Fibroblast of pulmonary artery (primary cell): ENCODE measurements at places on chromosomes 4 and X.

GRCh38 chrX:41167888-41168287, 82.6 kb downstream of the USP9X start:
- DNase-seq: peak; percentile 7

DNA sequence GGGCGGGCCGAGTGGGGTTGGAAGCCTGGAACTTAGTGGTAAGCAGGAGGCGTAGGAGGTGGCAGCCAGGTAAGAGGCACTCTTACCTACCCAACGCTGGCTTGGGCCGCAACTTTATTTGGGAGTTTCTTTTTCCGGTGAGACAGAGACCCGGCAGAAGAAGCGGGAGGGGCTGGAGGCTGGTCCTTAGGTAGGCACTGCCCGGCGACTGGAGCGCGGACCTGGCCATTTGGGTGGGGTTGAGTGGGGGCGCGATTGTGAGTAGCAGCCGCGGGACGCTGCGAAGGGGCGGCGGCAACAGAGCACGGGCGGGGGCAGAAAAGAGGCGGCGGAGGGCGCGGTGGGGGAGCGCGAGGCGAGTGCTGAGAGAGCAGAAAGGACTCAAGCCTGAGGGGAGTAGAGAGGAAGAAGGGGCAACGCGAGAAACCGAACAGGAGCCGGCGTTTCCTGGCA, 334 bp upstream of the POU4F2 start:
- no peak for DNase-seq

DNA sequence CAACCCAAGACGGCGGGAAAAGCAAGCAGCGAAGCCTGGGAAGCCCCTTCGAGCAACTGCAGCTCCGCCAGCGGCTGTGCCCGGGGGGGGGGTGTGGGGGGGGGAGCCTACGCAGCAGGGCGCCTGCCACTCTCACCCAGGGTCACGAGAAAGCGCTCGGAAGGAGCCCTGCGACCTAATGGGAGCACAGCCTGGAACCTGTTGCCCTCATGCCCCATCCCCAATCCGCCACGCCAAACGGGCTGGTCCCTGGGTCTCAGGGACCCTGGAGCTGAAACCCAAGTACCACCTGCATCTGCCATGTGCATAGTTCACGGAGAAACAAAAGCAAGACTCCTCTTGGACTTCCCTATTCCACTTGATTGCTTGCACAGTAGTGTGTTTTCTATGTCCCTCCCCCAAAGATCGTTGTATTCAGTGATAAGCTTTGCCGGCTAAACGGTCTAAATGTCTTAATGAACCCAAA, 359 bp upstream of the GAB3 start:
- DNase-seq: no peak

- DNase-seq: no peak
Observed at GRCh38 chr4:7507381-7507780, 72.7 kb upstream of the PSAPL1 start.

DNA sequence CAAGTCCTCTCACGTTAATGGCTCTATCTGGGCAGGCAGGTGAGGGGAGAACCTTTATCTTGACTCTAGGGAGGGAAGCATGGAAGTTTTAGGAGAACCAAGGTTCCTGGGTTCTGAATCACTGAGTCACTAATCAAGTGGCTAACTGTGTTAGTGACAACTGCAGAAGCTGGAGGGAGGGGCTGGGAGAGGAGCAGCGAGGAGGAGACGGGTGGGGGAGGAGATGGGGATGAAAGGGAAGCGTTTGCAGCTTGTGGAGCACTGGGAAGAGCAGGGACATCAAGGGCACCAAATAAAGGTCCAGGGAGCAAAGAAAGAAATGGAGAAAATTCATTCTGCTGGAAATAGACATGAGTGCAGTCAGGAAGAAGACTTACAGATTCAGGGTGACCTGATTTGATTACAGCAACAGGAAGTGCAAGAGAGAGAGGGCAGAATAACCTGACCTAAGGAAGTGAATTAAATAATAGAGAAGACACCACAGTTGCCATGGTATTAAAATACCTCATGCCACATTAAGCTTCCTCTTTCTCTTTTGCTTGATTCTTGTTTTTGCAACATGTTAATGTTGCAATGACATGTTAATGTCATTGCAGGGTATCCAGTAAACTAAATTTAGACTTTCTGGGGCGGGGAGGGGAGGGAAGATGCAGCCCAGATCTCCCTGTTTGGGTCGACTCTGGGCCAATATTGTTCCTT, 4.5 kb upstream of the SETD7 start:
- peak; percentile 50 for DNase-seq

GRCh38 chrX:124393238-124393637, 46.9 kb downstream of the SH2D1A start:
- no peak for DNase-seq

- no peak for DNase-seq
Observed at GRCh38 chr4:101025755-101026154, 321.6 kb downstream of the PPP3CA start.

DNA sequence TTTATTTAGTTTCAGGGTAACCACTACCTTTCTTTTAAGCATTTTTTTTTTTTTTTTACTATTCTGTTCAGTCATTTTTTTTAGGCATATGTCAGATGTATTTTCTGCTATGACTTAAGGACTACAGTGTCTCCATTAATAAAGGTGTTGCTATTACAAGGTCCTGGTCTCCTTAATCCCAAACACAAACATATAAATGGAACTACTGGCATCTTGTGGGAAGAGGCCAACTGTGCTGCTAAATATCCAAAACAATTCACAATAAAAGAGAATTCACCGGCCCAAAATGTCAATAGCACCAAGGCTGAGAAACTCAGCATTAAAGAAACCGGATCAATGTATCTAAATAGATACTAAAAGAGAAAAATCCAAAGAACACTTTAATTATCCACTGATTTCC, 26.4 kb downstream of the LCORL start:
- no peak for DNase-seq

DNA sequence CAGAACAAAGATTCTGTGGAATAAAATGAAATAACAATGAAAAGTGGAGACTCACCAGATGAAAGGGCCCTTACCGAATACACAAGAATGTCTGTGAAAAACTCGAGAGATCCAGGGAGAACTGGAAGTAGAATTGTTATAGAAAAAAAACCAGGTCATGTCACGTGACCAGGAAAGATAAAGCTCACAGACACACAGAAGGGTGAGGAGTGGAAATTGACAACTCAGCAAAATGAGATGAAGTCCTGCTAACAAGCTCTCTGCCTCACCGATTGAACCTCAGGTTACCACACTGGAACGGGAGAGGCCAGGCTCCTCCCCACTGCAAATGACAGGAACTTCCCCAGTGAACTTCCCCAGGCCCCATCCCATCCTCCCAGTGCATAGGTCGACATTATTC, 1618.0 kb upstream of the PCDH10 start:
- DNase-seq: no peak

DNA sequence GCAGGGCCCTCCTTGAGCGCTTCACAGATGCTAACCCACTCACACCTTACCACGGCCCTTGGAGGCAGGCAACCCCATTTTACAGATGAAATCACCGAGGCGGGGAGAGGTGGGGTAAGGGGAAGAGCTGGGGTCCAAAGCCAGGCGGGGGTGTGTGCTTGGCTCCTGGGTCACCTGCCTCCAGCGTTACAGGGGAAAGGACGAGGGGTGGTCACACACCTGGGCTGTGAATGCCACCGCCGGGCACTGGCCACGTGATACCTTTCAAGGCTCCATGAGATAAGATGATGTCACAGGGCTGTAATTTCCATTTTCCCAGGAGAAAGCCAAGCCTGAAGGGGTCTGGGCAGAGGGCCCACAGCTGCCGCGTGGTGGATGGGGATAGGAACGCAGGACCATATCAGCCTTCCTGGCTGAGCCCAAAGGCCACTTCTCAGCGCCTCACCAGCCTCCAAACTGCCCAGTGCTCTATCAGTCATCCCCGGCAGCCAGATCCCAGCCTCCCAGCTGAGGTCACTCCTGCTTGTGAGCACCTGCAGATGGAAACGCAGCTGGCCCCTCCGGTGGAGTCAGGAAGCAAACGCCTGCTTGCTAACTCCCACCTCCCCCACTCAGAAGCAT, 62.4 kb upstream of the CRMP1 start:
- DNase-seq: no peak

DNA sequence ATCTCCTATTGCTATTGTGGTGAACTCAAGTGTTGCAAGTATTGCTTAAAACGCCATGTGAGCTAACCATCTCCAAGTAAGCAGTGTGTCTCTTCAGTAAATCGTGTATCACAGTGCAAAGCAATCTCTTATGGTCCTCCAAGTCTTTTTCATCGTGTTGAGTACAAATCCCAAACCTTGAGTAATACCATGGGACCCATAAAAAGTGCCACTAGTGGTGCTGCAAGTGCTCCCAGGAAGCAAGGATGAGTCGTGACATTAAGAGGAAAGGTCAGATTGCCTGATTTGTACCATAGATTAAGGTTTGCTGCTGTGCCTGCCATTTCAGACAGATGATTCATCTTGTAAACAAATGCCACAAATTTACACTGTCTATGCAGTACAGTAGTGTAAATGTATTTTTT, 66.9 kb upstream of the BMPR1B start:
- peak; percentile 24 for DNase-seq

GRCh38 chrX:1185561-1185960, 26.9 kb downstream of the CRLF2 start:
- no peak for DNase-seq

GRCh38 chrX:38882894-38883626, 81.8 kb downstream of the MID1IP1 start:
- peak; percentile 62 for DNase-seq

DNA sequence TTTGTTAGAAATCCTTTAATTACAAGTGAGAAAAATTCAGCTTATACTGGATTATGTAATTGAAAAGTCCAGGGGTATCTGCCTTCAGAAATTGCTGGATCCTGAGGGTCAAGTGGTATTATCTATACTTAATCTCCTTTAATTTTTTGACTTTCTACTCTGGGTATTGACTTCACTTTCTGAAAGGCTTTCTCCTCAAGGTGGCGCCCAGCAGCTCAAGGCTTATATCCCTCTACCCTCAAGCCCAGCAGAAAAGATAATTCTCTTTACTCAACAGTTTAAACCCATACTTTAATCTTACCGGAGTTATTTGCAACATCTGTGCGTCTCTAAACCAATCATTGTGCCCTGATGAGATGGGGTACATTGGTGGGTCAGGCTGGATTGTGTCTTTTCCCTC, 129.5 kb downstream of the LARP7 start:
- DNase-seq: peak; percentile 41

DNA sequence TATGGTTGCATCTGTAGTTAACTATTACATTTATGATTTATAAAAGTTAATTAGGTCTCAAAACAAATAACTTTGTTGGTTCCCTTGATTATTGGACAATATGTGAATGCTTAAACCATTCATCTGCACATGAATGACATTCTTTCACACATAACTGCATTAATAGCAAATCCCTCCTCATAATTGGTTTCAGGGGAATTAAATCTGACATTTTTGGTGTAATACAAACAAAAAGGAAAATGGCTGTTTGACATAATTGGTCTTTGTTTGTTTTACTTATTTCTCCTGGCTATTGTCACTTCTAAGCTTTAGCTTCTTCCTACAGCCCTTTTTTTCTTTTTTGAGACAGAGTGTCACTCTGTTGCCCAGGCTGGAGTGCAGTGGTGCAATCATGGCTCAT, 71.9 kb downstream of the TBC1D9 start:
- no peak for DNase-seq

DNA sequence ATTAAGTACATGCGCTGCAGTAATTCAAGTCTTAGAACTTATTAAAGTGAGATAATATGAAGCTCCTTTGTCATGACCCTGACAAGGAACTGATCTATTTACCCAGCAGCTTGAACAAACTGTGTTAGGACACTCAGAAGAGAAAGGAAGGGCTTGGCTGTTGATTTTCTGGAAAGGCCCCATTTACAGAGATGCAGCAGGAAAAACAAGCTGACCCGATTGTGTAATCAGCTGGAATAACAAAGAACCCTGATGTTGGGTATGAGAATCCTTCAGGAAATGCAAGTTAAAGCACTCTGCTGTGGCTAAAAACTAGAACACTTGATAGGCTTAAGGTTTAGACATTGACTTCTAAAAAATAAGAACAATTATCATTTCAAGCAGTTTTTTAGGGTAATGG, 64.8 kb downstream of the TBC1D9 start:
- peak; percentile 84 for DNase-seq

DNA sequence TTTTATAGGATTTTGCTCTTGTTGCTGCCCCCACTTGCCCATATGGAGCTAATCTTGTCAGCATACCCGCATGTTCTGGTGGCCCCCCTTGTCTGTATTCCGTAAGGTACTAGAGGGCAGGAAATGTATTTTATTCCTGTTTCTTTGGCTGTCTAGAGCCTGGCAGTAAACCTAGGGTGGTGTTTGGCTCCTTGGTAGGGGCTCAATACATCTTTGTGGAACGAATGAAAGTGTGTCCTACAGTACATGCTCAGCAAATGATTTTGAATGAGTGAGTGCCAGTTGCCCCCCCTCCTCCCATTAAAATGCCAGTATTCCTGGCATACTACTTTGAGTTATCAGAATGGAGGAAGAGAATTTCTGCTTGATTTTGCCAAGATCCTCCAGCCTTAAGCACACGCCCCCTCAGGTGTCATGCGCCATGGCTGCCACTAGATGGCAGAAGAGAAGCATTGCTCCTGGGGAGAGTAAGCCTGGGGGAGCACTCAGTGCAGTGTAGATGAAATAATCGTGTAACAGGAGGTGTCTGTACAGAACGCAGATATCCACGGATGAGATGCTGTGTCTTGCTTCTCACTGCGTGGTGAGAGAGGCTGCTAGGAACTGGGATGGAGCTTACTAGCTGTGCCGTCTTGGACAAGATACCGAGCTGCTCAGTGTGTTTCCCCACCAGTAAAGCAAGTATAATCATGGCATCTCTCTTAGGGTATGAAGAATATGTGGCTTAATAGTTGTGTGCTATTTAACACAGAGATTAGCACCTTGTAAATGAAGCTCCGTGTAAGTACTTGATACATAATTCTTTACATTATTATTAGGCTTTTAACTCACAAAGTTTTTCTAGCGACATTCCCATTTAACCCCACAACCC, 17.2 kb upstream of the RNF212 start:
- DNase-seq: peak; percentile 86

GRCh38 chrX:40314070-40314469, 216.3 kb upstream of the BCOR start:
- no peak for DNase-seq

DNA sequence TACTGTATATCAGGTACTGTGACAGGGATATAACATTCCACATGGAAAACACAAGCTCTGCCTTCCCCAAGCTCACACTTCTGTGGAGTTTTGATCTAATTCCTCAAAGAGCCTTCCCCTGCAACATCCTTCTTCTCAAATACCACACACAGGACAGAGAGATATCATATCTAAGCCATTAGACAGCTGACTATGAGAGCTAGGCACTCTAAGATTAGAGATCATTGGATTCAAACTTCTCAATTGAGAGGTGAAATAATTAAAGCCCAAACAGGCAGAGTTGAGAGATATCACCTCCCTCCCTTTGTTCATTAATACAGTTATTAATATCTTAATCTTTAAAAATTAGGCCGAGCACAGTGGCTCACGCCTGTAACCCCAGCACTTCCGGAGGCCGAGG, 25.0 kb downstream of the TEC start:
- no peak for DNase-seq

DNA sequence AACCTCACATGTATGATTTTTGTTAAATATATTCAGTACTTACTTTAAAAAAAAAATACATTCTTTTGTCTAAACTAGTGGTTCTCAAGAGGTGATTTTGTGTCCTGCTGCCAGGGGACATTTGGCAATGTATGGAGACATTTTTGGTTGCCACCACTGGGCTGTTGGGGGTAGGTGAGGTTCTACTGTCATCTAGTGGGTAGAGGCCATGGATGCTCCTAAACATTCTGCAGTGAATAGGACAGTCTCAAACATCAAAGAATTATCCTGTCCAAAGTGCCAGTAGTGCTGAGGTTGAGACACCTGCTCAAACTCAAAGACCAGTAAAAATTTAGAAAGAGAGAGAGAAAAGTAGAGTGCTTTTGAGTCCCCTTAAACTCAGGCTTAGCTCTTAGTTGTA, 32.9 kb upstream of the PGM2 start:
- peak; percentile 57 for DNase-seq
